ENCODE measurements at places on chromosomes 4 and X.

- no peak for DNase-seq
- no peak overlapping the region for H3K4me3 ChIP-seq
- H3K27ac ChIP-seq = no peak overlapping the region
- H3K4me1 ChIP-seq = no peaks in the 10 kb centered on the region
- peaks cover 1% of the 10 kb centered on the region for H3K36me3 ChIP-seq
These were observed 170.3 kb downstream of the EFHC2 start for GRCh38 chrX:44173219-44173618.

DNA sequence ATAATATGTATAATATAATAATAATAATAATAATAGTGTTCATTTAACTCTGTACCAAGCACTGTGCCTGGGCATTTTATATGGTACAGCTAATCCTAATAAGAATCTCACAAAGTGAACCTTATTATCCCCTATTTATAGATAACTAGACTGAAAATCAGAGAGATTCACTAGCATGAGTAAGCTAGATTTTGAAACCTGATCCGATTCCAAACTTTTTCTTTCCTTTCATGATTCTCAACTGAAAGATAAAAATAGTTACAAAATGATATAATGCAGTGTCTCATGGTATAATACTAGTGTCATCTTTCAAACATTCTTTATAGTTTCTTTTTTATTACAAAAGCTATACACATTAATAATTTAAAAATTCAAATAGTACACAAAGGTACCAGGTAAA is 55.9 kb upstream of the RNF128 start:
- no peak overlapping the region for H3K4me3 ChIP-seq
- no peaks in the 10 kb centered on the region for H3K27me3 ChIP-seq
- H3K36me3 ChIP-seq = peaks cover 15% of the 10 kb centered on the region
- H3K27ac ChIP-seq = no peak overlapping the region
- DNase-seq = no peak

DNA sequence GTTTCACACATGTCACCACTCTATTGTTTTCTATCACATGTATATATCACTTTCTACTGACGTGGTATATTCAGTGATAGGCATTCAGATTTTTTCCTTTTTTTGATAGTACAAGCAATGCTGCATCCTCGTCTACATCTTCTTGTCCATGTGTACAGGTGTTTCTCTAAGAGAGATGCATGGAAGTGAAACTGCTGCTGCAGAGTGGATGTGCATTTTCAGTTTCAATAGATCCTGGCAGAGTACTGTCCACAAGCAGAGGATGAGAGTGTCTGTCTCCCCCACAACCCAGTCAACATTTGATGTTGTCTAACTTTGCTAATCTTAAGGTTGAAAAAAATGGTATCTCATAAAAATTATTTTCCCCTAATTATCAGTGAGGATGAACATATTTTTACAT is 194.0 kb upstream of the CASK start:
- H3K4me1 ChIP-seq = peaks cover 3% of the 10 kb centered on the region
- no peaks in the 10 kb centered on the region for H3K27me3 ChIP-seq
- no peak for DNase-seq
- H3K27ac ChIP-seq = no peak overlapping the region
- no peak overlapping the region for H3K4me3 ChIP-seq

DNA sequence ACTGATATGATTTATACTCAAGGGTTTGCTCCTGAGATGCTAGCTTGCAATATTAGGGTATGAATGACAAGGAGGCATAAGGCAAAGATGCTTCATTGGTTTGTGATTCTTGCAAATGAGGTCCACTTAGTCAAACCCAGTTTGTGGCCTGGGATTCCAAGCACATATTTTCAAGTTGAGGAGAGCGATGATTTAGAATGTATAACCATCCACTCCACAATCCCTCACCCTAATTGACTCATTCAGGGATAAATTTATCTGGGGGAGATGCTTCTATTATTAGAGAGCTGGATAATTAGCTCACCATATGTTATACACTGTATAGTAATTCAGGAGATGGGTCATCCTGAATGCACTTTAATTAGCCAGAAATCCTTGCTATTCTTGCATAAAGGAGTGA is 118.3 kb upstream of the PUDP start:
- H3K27ac ChIP-seq = no peak overlapping the region
- no peak overlapping the region for H3K4me3 ChIP-seq
- peaks cover 14% of the 10 kb centered on the region for H3K4me1 ChIP-seq
- no peaks in the 10 kb centered on the region for H3K36me3 ChIP-seq
- DNase-seq = no peak

DNA sequence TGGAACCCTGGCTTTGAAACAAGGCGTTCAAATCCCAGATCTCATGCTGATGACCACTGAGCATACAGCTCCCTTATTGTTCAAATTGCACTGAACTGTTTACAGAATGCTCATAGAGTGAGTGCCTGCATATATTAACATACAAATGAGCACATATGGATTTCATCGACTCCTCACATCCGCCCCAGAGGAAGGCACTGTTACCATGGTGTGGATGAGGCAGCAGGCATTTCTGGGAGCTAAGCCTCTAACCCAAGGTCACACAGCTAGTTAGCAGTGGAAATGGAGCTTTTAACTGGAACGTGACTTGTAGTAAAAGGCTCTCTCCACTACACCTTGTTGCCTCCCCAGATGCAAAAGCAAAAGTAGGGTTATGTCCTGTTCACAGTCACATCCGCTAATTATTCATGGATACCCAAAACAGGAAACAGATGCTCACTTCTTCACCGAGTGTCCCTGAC is 289.7 kb downstream of the STK32B start:
- H3K27ac ChIP-seq = no peak overlapping the region
- no peak overlapping the region for H3K4me3 ChIP-seq
- H3K27me3 ChIP-seq = no peaks in the 10 kb centered on the region
- H3K36me3 ChIP-seq = no peaks in the 10 kb centered on the region
- no peak for DNase-seq

GRCh38 chr4:145498430-145498829 is 16.8 kb downstream of the SMAD1 start:
- DNase-seq = no peak
- H3K4me1 ChIP-seq = no peaks in the 10 kb centered on the region
- no peaks in the 10 kb centered on the region for H3K36me3 ChIP-seq
- H3K27me3 ChIP-seq = peaks cover 16% of the 10 kb centered on the region

DNA sequence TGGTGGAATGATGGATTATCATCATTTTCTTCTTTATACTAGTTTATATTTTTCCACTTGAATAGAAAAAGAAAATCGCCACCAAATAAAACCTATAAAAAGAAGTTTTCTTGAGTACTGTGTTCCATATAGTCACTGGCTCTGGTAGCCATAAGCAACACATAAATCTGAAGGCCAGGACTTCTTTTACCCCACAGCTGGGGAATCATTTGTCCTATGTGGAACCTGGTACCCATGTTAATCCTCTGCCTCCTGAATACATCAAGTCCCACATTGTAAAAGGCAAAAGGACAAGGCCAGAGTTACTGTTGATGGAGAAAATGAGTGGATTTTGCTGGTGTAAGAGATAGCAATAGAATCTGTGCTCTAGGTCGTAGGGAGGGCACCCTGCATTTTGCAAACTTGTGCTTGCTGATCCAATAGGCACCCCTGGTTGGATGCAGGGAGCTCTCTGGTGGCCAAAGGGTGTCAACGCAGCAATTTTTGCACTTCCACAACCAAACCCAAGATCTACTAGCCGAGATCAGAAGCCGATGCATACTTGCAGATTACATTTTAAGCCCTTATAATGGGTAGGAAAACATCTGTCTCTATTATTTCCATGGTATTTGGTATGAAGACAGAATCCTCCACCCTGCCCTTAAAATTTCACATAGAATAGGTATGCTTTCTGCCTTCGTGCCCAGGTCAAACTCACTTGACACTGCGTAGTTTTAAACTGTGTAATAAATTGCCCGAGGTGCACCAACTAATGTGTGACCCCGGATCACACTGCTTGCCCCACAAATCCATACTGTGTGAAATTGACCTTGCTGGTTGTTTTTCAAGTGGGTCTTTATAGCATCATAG is 146.2 kb upstream of the SCML1 start:
- no peak for DNase-seq
- H3K27me3 ChIP-seq = peaks cover 2% of the 10 kb centered on the region
- H3K4me1 ChIP-seq = peaks cover 2% of the 10 kb centered on the region
- H3K27ac ChIP-seq = no peak overlapping the region

DNA sequence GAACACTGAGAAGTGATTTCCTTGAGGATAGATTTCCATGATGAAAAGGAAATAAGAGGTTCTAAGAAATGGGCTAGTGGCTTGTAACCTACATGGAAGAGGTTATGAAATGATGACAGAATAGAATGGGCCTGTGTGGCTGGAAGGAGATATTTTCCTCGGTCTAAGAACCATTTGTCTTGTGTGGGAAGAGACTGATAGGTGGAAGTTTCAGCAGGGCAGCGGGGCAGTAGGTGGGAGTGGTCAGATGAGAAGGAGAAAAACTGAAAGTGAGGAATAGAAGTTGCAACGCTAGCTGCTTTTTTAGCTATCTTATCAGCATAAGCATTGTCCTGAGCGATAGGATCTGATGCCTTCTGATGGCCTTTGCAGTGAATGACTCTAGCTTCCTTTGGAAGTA is 211.4 kb upstream of the GALNT7 start:
- no peaks in the 10 kb centered on the region for H3K4me1 ChIP-seq
- no peak overlapping the region for H3K4me3 ChIP-seq
- no peak overlapping the region for H3K27ac ChIP-seq
- H3K36me3 ChIP-seq = peaks cover 2% of the 10 kb centered on the region

DNA sequence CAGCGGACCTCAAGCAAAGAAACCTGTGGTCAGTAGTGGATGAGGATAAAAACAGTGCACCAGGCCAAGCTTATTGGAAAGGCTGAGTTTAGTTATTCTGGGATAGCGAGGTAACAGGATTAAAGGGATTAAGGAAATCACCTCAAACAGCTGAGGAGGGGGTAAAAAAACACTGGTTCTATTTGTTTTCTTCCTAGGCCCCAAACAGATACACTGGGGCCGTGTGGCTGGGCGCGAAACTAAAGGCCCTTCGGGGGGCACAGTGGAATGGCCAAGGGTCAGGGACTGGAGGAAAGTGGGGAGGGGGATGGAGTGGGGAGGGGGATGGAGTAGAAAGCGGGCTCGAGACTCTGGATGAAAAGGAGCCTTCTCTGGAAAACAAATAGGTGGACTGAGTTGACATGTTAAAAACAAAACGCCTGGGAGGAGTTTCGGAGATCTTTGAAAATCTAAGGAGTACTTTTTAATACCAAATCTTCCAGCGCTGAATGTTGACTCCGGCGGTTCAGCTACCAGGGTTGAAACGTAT is 2.9 kb downstream of the SOX3 start:
- no peaks in the 10 kb centered on the region for H3K4me1 ChIP-seq
- peaks cover 11% of the 10 kb centered on the region for H3K27me3 ChIP-seq
- DNase-seq = no peak
- H3K36me3 ChIP-seq = no peaks in the 10 kb centered on the region
- no peak overlapping the region for H3K27ac ChIP-seq

- H3K36me3 ChIP-seq = peaks cover 32% of the 10 kb centered on the region
- no peak for DNase-seq
- H3K4me3 ChIP-seq = no peak overlapping the region
- H3K27me3 ChIP-seq = no peaks in the 10 kb centered on the region
- no peak overlapping the region for H3K27ac ChIP-seq
- no peaks in the 10 kb centered on the region for H3K4me1 ChIP-seq
These were observed 49.5 kb downstream of the ZAR1 start for GRCh38 chr4:48539597-48539996.

DNA sequence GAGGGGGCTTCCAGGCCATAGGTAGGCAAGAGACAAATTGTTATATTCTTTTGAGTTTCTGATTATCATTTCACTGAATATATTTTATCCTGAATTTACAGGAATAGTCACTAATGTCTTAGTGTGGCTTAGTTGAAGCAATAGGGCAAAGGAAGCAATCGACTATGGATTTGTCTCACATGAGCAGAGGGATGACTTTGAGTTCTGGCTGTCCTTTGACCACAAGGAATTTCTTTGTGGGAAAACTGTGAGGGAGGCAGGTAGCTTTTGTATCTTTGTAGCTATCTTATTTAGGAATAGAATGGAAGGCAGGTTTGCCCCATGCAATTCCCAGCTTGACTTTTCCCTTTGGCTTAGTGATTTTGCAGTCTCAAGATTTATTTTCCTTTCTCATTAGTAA is 207.3 kb upstream of the ANXA10 start:
- H3K36me3 ChIP-seq = no peaks in the 10 kb centered on the region
- DNase-seq = no peak
- no peaks in the 10 kb centered on the region for H3K27me3 ChIP-seq
- H3K4me1 ChIP-seq = no peaks in the 10 kb centered on the region

GRCh38 chr4:124737619-124738018 is 25.1 kb upstream of the ANKRD50 start:
- no peaks in the 10 kb centered on the region for H3K4me1 ChIP-seq
- no peak overlapping the region for H3K27ac ChIP-seq
- no peaks in the 10 kb centered on the region for H3K27me3 ChIP-seq
- H3K4me3 ChIP-seq = no peak overlapping the region

All from memory B cell (primary cell).